PC-9 (cell line): ENCODE measurements at places on chromosomes 4 and X.
A peak's percentile ranks its signal among the peaks of the same experiment; 100 is the strongest.

- DNase-seq = no peak
These were observed 367.8 kb upstream of the RASGEF1B start for GRCh38 chr4:81839347-81840042.

- DNase-seq = peak; percentile 59
These were observed 15.7 kb downstream of the RNF128 start for GRCh38 chrX:106742193-106742592.

DNA sequence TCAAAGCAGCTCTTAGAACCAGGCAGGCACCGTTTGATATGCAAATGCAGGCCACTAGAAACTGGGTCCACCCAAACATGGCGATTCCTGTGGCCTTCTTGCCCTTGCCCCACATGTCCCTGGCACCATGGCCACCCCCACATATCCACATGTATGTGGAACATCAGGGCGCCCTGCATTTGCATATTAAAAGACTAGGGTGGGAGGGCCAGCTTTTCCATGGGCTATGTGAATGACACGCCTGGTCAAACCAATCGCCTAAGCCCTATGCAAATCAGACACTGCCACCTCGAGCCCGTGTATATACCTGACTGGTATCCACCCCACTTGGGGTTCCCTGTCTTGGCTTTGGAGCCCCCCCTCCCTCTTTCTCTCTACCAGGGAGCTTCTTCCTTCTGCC, 107.0 kb downstream of the ABLIM2 start:
- DNase-seq = no peak

- no peak for DNase-seq
These were observed 213.4 kb upstream of the HCCS start for GRCh38 chrX:10897768-10898167.

- DNase-seq = no peak
These were observed 234.0 kb upstream of the SLIT2 start for GRCh38 chr4:20017777-20018115.

DNA sequence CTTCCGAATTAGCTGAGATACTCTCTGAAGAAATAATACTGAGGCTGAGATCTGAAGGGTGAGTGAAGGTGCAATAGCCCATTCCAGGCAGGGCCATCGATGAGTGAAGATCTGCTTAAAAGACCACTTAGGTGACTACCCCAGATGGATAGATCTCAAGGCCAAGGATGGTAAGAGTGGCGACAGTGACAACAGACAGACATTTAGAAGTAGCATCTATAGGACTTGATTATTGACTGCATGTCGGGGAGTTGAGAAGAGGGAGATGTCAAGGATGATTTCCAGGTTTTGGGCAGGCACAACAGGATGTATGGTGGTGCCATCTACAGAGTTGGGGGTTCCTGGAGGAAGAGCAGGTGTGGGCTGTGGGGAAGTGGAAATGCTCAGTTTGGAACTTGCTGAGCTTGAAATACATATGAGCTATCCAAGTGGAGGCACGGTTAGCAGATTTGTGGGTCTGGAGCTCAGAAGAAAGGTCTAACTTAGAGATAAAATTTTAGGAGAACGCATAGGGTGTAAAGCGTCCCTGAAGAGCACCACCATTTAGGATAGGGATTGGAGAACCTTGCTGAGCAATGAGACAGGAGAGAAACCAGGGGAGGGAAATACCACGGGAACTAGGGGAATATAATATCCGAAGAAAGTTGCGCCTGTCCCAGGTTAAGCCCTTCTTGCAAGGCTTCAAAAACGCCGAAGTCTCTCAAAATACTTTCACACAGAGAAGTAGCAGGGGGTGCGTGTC, 688 bp downstream of the UFSP2 start:
- DNase-seq = peak; percentile 9

GRCh38 chr4:141004823-141005222, 128.4 kb downstream of the RNF150 start:
- no peak for DNase-seq

DNA sequence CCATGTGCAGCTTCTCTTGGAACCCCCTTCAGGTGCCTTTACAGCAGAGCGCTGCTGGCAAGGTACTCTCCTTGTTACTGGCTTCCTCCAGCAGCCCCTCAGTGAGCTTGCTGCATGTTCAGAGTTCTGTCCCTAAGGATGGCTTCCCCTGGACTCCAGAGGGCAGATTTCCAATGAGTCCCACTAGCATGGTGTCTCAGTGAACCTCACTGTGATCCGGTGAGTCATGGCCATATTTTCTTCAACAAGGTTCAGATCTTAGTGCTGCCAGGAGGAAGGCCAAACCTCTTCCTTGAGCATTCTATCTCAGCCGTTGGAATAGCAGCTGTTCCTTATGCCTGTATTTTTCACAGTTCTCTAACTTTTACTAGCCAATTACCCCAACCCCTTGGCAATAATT, 98.8 kb downstream of the CASK start:
- DNase-seq = no peak
